G401 (cell line): ENCODE measurements at places on chromosomes 5 and 9. TPM values are rescaled to one million over a fixed set of nuclear protein-coding genes. Genes with fewer than 3 reads are reported as not detected.

DNA sequence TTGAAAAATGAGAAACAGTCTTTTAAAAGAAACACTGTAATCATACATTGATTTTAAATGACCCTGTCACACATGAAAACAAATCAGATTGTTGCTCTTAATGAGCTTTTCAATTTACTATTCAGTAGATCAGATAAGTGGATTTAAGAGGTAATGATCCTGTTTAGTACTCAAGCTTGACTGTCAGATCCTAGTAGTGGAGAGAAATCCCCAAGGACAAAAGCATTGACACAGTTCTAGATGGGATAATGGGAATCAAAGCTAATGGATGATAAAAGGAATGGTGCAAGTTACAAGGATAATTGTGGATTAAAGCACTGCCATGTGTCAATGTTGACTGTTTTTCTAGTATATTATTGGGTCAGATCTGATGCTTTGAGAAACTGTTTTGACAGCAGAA is 142.3 kb upstream of the TLX3 start:
- DNase-seq: no peak

DNA sequence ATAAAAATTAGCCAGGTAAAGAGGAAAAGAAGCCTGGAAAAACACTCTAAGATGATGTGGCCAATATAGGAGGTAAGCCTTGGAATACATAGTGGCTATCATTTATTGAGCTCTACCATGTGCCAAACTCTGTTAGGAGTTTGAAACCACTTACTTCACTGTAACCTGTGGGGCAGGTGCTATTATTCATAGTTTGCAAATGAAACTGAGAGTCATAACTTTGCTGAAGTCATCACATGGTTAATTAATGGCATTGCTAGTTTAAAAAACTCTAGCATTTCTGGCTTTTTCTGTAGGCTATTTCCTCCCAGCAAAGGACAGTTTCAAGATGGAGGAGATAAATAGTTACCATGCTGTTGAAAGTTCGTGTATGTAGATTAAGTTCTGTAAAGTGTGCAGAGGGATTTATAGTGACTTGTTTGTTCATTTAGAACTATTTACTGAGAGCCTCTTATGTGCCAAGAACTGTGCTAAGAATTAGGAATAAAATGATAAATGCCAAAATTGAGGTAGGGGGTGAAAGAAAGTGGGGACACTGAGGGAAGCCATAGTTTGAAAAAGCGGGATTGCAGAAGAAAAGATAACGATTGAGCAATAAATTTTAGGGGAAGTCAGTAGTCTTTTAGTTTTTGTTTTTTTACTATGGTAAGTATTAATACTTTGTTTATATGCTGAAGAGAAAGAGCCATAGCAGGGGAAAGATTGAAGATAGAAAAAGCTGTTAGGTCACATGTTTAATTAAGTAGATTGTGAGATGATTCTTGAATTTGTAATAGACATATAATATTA is 57.2 kb downstream of the WDR70 start:
- no peak for DNase-seq

WDR38 gene
- 0.62 TPM in 1 of 2 replicates, not detected in the other for total RNA-seq

DNA sequence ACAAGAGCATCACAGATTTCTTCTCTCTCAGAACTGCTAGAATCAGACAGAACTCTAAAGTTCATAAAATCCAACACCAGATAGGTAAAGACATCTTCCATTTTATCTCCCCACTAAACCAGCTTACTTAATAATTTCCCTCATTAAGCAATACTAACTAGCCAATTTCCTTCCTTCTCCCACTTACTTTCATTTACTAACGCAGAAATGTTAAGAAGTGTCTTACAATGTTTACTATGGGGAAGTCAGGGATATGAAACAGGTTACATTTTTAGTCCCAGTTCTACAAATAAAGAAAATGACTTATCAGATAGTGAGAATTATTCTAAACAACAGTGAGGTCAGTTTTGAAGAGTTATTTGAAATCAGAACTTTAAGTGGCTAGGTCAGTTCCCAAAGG is 236.5 kb downstream of the FBXL17 start:
- DNase-seq: no peak

GRCh38 chr5:172730981-172731679 is 39.9 kb downstream of the DUSP1 start:
- peak; percentile 30 for DNase-seq

DNA sequence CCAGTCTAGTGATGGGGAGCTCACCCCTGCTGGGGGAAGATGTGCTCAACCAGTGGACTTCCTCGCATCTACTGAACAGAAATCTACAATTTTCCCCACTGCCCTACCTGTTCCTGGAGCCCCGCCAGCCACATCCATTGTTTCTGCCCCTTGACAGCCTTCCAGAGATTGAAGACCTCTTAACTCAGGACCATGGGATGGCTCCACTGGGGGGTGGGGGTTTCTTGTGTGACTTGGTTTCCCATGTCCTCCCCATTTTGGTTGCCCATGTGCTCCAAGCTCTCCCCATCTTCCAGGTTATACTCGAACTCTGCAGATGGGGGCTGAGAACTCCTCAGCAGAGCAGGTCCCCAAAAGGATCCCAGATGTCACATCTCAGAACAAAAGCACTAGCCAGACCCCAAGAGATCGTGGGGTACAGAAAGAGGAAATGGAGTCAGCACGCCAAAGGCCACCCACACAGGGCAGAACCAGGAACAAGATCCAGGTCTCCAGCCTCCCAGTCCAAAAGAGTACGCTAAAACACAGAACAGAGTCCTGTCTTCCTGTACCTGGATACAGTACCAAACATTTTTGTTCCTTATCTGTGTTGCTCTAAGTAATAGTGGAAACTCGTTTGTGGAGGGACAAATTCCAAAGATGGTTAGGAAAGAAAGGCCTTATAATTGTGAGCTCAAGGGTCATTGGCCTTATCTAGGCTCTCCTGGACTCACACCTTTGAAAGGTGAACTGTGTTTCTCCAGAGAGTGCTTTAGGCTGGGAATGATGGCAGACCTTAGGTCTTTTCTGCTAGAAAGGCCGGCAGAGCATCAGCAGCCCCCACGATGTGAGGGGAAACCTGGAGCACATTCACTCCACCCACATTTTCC is 15.8 kb downstream of the CORO2A start:
- DNase-seq: no peak

DNA sequence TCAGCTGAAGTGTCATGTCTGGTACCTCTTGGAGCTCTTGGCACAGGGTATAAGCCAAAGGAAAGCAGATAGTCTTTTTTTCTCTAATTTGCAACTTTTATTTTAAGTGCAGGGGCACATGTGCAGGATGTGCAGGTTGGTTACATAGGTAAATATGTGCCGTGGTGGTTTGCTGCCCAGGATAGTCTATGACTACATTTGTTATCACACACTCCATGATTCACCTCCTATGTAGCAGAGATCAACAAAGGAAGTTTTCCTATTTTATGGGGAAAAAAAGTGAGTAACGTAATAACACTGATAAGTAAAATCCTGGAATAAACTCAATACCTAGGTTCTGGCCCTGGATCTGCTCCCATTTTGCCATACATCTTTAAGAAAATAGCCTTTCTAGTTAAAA is 234.6 kb downstream of the CAAP1 start:
- no peak for DNase-seq

DNA sequence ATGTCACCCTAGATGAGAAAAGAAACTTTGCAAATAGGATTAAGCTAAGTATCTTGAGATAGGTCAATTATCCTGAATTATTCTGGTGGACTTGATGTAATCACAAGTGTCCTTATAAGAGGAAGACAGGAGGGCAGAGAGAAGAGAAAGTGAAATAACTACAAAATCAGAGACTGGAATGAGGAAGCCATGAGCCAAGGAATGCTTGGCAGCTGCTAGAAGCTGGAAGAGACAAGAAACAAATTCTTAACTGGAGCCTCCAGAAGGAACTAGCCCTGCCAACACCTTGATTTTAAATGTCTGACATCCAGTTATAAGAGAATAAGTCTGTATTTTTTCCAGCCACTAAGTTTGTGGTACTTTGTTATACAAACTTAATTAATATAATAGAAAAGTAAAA is 480.0 kb downstream of the NR2F1-AS1 start:
- no peak for DNase-seq

DNA sequence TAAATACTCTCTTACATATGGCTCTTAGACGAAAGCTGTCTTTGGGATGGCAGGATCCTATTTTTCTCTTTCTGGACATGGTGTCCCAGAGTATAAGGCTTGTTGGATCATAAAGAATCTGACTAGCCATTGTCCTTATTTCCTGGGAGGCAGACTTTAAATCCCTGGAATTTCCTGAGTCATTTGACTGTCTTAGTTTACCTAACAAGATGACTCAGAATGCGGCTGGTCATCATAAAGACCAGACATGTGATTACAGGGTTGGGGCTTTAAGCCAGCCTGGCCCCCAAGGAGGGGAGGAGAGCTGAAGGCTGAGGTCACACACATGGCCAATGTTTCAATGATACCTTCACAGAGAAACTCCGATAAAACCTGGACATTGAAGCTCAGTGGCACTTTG is 37.2 kb downstream of the FAM240B start:
- no peak for DNase-seq

SLC4A9 gene
- not detected in 2 replicates for total RNA-seq

DNA sequence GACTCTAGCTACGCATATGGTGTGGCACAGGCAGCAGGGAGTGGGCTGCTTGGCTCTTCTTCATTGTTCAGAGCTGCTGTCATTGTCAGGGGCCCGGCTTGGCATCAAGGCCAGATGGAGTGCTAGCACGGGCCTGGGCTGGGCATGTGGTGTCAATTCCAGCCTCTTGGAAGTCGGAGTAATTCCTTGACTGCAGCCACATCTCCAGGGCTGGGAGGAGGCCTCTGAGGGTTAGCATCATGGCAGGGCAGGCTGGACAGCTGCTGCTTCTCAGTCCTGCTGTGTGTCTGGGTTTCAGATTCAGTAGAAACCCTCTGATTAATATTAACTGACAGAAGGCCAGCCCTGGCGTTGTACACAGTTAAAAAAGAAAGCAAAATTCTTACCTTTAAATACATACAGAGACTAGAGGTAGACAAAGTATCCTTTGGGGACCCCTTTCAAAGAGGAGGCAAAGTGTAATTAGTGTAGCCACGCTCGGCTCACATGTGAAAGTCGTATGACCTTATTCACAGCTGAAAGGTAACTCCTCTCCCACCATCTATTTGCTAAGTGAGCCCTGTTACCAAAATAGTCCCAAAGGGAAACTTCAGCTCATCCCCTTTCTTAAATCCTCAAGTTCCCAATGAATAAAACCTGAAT is 126.4 kb downstream of the DOCK2 start:
- DNase-seq: no peak

C9 gene
- total RNA-seq: not detected in 2 replicates

GNA14 gene
- total RNA-seq: not detected in 2 replicates

- DNase-seq: peak; percentile 78
Observed at GRCh38 chr9:95502248-95502647, 14.5 kb downstream of the PTCH1 start.

- no peak for DNase-seq
Observed at GRCh38 chr9:84755380-84755779, 85.9 kb downstream of the NTRK2 start.

- no peak for DNase-seq
Observed at GRCh38 chr5:177070536-177071191, 16.1 kb upstream of the FGFR4 start.

CDC37L1 gene
- total RNA-seq: 10.7 and 20.7 TPM in 2 replicates

GRCh38 chr5:56532466-56532865 is 282.9 kb upstream of the MAP3K1 start:
- DNase-seq: peak; percentile 52

- no peak for DNase-seq
Observed at GRCh38 chr9:135814421-135815095, 92.8 kb downstream of the CAMSAP1 start.

DNA sequence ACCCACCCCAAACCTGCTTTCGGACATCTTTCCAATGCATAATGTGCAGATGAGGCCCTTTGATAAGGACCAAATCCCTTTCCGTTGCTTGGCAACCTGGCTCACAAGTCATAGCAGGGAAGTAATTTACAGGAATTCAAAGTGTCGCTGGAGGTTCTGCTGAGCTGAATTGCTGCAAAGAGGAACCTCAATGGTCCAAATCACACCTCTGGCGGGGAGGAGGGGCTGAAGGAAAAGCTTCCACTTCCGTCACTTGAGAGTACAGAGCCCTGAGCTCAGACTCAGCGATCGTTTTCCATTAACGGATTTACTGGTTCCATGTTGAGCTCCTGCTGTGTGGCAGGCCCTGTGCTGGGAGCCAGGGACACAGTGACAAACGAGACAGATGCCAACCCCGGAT is 99.3 kb downstream of the KCNIP1 start:
- no peak for DNase-seq

DNA sequence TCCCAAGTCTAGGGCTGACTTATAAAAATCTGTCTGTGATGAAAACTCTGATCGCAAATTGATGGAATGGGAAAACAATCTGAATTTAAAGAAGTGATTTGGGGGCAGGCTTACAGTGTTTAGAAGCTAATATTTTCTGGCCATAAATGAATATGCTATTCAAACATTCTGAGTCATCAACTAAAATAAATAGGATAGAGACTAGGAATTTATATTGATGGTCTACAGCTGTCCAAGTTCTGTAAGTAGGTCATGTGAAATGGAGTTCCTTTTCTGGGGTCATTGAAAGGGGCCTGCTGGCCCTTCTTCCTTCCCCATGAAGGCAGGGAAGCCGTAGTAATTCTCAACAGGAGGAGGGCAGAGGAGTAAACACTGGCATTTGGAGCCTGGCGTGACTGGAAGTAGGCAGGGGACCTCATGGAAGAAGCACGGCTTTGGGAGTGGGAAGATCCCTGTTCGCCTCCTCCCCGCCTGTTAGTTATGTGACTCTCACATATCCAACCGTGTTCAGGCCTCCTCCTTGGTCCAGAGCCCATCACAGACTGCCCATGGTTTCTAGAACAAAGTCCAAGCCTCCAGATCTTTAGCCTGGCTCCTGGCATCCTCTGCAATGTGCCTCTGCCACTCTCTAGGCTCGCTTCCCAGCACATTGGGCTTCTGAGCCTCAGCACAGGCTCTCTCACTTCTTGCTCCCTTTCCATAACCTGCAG is 31.7 kb downstream of the ALG2 start:
- peak; percentile 91 for DNase-seq

- no peak for DNase-seq
Observed at GRCh38 chr9:2013743-2014475, 1.2 kb upstream of the SMARCA2 start.

DNA sequence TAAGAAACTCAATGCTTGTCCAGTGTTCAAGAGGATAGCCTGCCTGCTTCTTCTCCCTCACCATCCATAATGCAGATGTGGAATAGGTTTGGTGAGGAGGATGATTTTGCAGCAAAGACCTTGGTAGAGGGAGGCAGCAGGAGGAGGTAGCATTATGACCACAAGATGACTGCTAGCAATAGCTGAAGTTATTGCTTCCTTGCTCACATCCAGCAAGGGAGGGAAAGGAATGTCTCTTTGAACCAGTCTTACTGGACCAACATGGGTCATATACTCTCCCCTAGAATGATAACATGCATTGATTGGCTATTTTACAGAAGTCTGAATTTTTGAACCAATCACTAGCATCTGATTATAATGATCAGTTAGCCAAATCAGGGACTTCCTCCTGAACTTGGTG is 607.6 kb downstream of the EBF1 start:
- no peak for DNase-seq

SLC34A1 gene
- not detected in 2 replicates for total RNA-seq
